ENCODE measurements at places on chromosomes 2 and 18. TPM values are rescaled to one million over a fixed set of nuclear protein-coding genes. Genes with fewer than 3 reads are reported as not detected.

GRCh38 chr2:229910832-229911412 is 10.9 kb downstream of the TRIP12 start:
- no peak overlapping the region for H3K4me3 ChIP-seq
- H3K27me3 ChIP-seq = no peaks in the 10 kb centered on the region
- no peak overlapping the region for H3K27ac ChIP-seq
- no peak for DNase-seq
- H3K4me1 ChIP-seq = peaks cover 36% of the 10 kb centered on the region

The SERPINB3 gene
- total RNA-seq = 1.5 TPM

The MC4R gene
- not detected for total RNA-seq

- DNase-seq = peak; percentile 66
- H3K36me3 ChIP-seq = no peaks in the 10 kb centered on the region
- H3K27me3 ChIP-seq = no peaks in the 10 kb centered on the region
- H3K27ac ChIP-seq = no peak overlapping the region
- H3K4me1 ChIP-seq = peaks cover 38% of the 10 kb centered on the region
These were observed 16.3 kb downstream of the CROCC2 start for GRCh38 chr2:240922245-240922981.

The G6PC2 gene
- total RNA-seq = not detected

The VIT gene
- 9.8 TPM for total RNA-seq

DNA sequence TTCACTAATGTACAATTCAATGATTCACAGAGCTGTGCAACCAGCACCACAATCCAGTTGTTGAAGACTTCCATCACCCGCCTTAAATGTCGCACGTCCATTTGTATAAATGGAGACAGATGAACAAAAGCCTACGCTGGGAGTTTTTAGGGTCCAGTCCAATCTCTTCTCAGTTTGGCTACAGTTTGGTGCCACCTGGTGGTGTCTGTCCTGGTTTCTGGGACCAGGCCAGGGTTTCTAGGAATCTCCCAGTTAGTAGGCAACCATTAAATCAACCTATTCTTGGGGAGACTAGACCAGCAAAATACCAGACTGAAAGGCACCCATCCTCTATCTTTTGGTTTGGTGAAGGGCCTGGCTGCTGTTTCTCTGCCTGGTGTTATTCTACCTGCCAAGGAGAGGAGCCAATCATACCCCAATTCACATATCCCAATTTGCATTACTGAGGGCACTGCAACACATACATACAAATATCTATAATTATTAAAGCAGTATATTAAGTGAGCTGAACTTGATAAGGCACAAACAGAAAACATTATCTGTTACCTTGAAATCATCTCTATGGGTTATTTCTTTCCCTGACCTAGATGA is 3.2 kb upstream of the DDX1 start:
- no peak overlapping the region for H3K4me3 ChIP-seq
- H3K4me1 ChIP-seq = peaks cover 17% of the 10 kb centered on the region
- DNase-seq = no peak
- H3K27me3 ChIP-seq = no peaks in the 10 kb centered on the region
- no peaks in the 10 kb centered on the region for H3K36me3 ChIP-seq

The SERPINB4 gene
- total RNA-seq = 1.1 TPM

- no peak overlapping the region for H3K27ac ChIP-seq
- H3K36me3 ChIP-seq = no peaks in the 10 kb centered on the region
- DNase-seq = no peak
- H3K4me1 ChIP-seq = no peaks in the 10 kb centered on the region
- H3K4me3 ChIP-seq = no peak overlapping the region
- no peaks in the 10 kb centered on the region for H3K27me3 ChIP-seq
These were observed 266.6 kb downstream of the NR4A2 start for GRCh38 chr2:156065912-156066311.

DNA sequence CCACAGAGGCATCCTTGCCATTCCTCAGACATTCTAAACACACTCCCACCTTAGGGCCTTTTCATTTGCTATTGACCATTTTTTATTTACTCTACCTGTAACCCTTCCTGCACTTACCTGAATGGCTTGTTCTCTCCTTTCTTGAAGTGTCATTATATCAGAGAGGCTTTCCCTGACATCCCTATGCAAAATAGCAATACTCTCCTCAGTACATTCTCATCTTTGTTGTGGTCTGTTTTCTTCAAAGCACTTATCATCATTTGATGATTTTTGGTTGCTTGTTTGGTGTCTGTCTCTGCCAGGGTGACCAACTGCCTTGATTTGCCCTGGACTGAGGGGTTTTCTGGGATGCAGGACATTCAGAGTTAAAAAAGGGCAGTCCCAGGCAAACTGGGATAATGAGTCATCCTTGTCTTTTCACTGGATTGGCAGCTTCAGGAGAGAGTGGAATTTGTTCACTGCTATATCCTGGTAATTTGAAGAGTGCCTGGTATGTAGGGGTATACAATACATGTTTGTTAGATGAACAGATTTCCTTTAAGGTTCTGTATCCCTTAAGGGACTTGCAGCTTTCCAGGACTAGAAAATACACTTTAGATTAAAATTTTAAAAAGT is 102.4 kb downstream of the BABAM2 start:
- H3K27ac ChIP-seq = no peak overlapping the region
- H3K27me3 ChIP-seq = no peaks in the 10 kb centered on the region
- DNase-seq = no peak
- H3K4me1 ChIP-seq = peaks cover 7% of the 10 kb centered on the region

DNA sequence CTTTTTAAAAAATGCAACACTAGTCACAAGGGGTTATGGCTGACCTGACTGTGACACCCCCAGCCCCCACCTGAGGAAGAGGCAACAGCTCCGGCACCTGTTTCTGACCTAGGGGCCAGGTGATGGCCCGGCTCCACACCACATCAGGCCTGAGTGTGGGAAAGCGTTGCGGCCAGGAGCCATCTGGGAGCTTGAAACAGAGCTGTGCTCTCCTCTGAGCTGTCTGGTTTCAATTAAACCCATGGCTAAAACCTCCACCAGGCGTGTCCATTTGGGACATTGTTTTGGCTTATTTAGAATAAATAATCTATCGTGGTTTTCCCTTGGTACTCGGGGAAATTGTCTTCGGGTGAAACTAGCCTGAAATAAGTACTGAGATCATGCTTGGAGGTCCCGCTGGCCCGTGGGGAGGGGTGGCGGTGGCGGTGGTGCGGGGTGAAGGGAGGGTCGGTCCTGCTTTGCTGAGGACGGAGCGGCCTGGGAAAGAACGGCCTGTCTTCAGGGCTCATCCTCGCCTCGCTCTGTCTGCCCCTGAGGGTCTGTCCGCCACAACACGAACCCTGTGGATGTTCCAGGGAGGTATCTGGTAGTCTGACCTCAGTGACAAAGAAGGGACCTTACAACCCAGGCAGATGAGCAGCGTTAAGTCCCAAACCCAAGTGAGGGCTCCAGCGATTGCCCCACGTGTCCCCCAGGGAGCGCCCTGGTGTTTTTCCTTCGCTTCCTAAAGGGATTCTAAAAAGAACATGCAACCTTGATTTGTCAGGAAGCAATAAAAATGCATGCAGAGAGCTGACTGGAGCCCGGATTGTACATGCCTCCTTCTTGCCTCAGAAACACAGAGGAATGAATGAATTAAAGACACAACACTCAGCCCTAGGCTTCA is 58.7 kb downstream of the IL1RL2 start:
- H3K27ac ChIP-seq = peak overlapping the region; percentile 77
- DNase-seq = no peak
- no peaks in the 10 kb centered on the region for H3K36me3 ChIP-seq
- H3K4me1 ChIP-seq = peaks cover 9% of the 10 kb centered on the region

- DNase-seq = no peak
- H3K36me3 ChIP-seq = no peaks in the 10 kb centered on the region
- no peak overlapping the region for H3K4me3 ChIP-seq
- H3K27ac ChIP-seq = no peak overlapping the region
- peaks cover 6% of the 10 kb centered on the region for H3K4me1 ChIP-seq
These were observed 29.4 kb upstream of the REEP1 start for GRCh38 chr2:86366651-86367498.

DNA sequence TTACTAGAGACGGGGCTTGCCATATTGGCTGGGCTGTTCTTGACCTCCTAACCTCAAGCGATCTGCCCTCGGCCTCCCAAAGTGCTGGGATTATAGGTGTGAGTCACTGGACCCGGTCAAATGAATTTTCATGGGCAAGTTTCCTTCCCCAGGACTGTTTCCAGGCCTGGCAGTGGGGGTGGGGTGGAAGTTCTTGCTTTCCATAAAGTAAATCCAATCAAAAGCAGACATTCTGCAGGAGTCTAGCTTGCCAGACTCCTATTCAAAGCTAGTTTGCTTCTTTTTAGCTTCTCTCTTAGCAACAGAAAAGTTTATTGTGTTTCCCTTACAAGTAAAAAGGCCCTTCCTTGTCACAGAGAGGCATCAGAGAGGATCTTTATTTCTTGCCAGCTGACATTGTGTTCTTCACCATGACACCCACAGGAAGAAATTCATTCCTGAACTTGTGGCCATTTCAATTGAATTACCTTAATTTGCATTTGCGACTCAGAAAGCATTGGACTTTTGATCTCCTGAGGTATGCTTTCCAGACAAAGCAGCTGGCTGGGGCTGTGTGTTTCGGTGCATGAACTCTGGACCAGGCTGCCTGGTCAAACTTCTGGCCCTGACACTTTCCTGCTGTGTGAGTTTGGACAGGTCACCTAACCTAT is 37.9 kb downstream of the LYPD1 start:
- peaks cover 13% of the 10 kb centered on the region for H3K4me1 ChIP-seq
- H3K27me3 ChIP-seq = no peaks in the 10 kb centered on the region
- H3K36me3 ChIP-seq = no peaks in the 10 kb centered on the region
- H3K4me3 ChIP-seq = no peak overlapping the region

The TEKT4 gene
- total RNA-seq = not detected

DNA sequence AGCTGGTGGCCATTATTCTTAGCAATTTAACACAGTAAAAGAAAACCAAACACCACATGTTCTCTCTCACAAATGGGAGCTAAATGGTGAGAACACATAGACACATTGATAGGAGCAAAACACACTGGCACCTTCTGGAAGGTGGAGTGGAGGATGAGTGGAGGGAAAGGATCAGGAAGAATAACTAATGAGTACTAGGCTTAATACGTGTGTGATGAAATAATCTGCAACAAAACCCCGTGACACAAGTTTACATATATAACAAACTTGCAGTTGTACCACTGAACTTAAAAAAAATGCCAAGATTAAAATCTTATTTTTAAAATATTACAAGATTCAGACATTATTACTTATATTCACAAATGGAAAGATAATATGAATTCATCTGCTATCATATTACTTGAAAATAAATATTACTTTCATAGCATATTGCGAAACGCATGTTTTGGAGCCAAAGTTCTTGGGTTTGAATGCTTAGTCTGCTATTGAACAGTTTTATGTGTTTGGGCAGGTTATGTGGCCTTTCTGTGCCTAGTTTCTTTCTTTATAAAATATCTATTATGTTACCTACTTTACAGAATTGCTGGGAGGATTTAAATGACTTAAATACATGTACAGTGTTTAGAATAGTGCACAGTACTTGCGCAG is 20.5 kb downstream of the ANKRD62 start:
- DNase-seq = no peak
- H3K27ac ChIP-seq = no peak overlapping the region
- no peaks in the 10 kb centered on the region for H3K36me3 ChIP-seq

DNA sequence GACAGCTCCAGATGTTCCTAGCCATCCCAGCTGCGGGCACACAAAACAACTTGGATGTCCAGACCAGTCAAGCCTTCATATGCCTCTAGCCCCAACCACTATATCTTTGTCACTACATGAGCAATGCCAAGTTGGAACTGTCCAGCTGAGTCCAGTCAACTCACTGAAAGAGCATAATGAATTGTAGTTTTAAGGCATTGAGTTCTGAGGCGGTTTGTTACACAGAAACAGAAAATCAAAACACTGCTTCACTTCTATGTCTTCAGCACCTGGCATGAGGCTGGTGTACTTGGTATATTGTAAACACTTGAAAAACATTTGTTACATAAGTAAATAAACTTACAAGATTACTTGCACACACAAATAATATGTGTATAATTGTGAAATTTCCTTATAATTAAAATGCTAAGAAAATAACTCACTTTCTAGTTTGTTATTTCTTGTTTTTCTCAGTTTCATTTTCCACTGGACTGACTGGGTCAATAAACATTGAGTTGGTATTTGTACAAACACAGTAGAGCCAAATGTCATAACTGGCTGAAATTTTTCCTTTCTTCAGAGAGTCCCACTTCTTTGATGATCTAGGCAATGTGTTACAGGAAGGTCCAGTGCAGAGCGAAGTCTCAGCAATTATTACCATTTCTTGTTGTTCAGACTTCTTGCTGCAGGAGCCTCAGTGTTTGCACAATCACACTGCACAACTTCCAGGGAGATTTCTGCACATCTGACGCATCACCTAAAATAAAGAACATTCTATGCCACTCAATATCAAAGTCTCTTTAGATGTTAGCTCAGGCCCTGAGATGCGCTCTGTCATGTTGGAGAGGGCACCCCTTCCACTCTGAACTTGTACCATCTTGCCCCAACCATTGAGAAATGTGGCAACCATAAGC is 38.2 kb upstream of the DPP4 start:
- no peak overlapping the region for H3K4me3 ChIP-seq
- no peaks in the 10 kb centered on the region for H3K36me3 ChIP-seq

The RAB12 gene
- total RNA-seq = 48.3 TPM

The MTHFD2 gene
- total RNA-seq = 28.1 TPM

The AUP1 gene
- 111 TPM for total RNA-seq

The ACTG2 gene
- total RNA-seq = 26.7 TPM

The SIGLEC15 gene
- 0.98 TPM for total RNA-seq

Measured in suprapubic skin (tissue), 4 donors.